ENCODE measurements at places on chromosomes 11 and 22.

DNA sequence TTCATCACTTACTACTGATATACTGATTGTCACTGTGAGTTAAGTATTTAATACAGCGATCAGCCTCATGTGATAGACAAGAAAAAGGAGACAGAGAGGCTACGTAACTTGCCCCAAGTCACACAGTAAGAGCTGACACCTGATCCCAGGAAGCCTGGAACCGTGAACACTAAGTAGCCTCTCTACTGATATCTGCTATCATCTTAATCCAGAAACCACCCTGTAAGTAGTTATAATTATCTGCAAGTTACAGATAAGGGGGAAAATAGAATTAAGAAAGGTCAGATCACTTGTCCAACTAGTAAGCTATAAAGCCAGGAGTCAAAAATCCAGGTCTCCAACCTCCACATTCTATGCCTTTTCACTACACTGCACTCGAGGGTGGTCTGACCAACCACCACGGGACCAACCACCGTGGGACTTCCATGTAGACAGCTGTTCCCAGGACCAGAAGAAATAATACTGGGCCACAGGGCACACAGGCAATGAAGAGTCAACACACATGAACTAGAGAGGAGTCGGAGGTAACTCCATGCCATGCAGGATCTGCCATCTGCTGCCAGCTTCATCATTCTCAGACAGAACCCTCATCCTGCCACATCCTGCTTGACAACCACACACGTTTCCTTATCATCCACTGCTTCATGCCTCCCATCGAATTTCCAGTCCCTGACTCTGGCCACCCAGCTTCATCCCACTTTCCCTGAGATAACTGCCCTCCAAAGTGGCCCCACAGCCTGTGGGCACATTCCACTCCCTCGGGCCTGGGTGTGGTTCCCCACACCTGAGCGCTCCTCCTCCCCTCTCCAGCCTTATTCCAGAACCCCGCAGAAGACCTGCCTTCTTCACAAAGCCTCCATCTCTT, 58.6 kb downstream of the MICAL3 start:
- no peak for DNase-seq

GRCh38 chr11:26493616-26494015, 78.4 kb downstream of the MUC15 start:
- DNase-seq: no peak

GRCh38 chr11:102476812-102477211, 24.2 kb upstream of the TMEM123 start:
- DNase-seq: no peak

- DNase-seq: no peak
Observed at GRCh38 chr11:27405134-27405533, 42.1 kb upstream of the CCDC34 start.

DNA sequence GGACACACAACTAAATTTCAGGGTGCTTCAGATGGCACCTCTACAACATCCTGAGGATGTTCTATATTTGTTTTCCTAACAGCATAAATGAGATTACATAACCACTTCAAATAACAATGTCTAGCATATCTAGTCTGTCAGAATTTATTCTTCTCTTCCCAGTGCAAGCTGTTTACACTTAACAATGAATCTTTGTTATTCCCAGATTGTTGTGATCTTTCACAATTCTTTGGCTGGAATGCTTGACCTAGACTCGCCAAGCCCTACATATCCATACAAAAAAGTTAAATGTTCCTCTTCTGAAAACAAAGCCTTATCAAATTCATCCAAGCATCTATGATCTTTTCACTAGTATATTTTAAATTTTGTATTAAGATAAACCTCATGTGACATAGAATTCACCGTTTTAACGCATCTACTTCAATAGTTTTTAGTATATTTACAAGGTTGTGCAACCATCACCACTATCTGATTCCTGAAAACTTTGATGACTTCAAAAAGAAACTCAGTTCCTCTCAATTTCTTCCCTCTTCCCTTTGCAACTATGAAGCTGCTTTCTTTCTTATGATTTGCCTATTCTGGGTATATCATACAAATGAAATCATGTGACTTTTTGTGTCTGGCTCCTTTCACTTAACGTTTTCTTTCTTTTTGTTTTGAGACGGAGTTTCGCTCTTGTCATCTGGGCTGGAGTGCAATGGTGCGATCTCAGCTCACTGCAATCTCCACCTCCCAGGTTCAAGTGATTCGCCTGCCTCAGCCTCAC, 61.7 kb upstream of the CHRNA10 start:
- DNase-seq: no peak

DNA sequence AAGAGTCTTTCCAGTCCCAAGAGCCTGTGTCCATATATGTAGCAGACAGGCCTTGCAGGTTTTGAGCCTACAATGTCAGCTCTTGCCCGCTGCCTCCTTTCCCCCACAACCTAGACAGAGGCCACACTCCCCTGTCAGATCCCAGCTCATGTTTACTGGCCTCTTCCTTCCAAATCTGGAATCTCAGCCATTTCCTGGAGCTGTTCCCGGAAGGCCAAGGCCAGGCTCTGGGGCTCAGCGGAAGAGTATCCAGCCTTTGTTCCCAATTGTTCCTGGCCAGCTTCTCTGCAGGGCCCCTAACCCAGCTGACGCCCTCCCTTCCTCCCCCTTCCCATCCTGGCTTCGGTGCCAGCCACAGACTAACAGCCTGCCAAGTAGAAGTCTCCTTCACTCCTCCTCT, 1.0 kb upstream of the ROBO4 start:
- DNase-seq: peak; percentile 33

GRCh38 chr11:73949912-73950311, 914 bp upstream of the DNAJB13 start:
- no peak for DNase-seq

GRCh38 chr11:34242037-34242625, 115.7 kb downstream of the ABTB2 start:
- no peak for DNase-seq

DNA sequence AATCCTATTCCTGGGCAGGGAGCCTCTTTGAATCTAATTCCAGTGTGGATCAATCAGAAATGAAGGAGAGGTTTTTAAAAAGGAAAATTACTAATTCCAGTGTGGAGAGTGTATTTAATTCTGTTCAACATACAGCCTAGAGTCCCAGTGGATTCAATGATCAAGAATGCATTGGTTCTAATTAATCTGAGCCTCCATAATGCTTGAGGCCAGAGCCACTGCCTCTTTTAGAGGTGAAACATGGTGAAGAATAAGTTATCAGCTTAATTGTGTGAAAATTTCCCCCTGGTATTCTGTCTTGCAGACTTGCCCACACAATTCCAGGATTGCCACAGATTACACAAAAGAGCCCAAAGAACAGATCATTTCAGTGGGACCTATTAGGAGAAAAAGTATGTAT, 87.7 kb downstream of the TECTA start:
- DNase-seq: no peak

GRCh38 chr11:355581-356458, 13.5 kb upstream of the B4GALNT4 start:
- peak; percentile 45 for DNase-seq

DNA sequence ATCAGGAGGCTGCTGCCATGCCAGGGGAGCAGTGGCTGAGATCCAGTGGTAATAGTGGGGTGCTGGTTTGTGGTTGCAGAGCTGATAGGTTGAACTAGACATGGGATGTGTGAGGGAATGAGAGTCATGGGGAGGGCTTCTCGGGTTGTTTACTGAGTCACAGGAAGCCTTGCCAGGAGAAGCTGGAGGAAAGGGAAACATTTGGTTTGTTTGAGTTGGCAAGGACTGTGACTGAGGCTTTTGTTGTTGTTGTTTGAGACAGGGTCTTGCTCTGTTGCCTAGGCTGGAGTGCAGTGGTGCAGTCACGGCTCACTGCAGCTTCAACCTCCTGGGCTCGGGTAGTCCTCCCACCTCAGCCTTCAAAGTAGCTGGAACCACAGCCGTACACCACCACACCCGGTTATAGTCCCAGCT, 49.3 kb downstream of the CABIN1 start:
- no peak for DNase-seq

DNA sequence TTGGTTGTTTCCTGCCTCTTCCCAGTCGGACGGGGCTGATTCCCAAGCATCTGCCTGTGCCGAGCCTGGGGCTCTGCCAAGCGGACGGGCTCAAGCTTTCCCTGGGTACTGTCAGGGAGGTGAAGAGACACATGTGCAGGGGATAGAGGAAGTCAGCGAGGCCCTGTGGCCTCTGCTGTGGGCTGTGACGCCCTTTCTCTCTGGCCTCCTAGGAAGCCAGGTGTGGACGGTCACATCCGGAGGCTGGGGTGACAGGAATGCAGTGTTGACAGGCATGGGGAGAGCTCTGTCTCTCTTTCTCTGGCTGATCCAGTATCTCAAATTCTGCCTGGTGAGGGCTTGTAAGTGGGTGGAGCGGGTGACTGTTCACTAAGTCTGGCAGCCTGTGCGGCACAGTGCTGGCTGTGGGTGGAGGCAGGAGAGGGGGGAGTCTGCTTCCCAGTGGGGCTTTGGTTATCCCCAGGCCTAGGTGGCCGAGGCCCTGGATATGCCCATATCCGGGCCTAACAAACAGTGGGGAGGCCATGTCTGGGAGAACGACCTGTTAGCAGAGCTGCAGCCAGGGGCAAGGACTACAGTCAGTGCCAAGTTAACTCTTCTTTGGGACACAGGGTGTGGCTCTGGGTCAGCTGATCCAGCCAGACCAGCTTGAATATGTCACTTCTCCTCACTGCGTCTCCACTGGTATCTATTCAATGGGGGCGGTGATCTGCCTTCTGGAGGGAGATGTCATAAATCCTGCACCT, 1.9 kb downstream of the KCTD17 start:
- peak; percentile 27 for DNase-seq

DNA sequence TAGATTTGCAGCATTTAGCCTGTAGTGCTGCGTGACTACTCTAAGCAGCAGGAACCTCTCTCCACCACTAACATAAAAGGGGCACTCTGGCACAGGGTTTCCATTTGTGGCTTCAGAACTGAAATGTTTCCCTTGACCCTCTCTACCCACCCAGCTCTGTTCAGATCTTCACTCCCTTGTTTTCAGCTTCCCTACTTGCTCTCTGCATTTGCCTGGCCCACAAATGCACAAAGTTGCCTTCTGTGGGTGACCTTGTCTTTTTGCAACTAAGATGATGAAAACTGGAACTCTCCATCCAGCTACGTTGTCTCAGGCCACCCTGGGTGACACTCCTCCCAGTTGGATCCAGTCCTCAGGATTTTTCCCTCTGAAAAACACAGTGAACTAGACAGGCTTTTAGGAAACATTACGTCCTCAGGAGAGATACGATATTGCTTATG, 19.8 kb upstream of the PSMA1 start:
- DNase-seq: no peak

- peak; percentile 49 for DNase-seq
Observed at GRCh38 chr11:13277768-13278608, at the start of gene BMAL1. Gene BMAL1 (plus strand): TSS chr11:13277790. CDS start chr11:13354309, 76,519 bp downstream.

- no peak for DNase-seq
Observed at GRCh38 chr11:120774591-120775386, 249.1 kb upstream of the TBCEL start.

DNA sequence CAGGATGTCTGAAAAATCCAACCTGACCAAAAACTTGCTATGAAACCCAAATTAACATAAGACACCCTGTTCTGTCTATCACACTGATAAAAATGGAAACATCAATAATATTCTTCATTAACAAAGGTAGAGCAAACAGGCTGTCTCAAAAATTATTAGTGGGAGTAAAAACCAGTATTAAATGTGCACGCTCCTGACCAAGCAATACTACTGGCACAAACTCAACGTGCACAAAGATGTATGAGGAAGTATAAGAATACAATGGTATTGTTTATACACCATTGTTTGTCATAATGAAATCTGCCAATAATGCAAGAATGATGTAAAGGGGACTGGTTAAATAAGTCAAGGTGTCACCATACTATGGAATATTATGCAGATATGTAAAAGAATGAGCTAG, 288.5 kb downstream of the MN1 start:
- DNase-seq: no peak

DNA sequence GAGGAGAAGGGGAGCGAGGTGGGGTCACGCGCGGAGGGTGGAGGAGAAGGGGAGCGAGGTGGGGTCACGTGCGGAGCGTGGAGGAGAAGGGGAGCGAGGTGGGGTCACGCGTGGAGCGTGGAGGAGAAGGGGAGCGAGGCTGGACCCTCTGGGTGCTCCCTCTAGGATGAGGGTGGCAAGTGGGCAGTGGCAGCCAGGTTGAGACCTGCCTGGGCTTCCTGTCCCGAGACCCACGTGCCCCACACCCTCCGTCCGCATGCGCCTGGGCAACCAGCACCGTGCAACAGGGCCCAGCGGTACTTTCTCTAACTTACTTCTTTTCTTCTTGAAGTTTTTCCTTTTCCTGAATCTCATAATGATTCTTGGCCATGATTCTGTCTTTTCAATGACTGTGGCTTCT, 11.1 kb downstream of the MRPL21 start:
- DNase-seq: no peak

- no peak for DNase-seq
Observed at GRCh38 chr22:27487600-27488452, 313.7 kb downstream of the MN1 start.

DNA sequence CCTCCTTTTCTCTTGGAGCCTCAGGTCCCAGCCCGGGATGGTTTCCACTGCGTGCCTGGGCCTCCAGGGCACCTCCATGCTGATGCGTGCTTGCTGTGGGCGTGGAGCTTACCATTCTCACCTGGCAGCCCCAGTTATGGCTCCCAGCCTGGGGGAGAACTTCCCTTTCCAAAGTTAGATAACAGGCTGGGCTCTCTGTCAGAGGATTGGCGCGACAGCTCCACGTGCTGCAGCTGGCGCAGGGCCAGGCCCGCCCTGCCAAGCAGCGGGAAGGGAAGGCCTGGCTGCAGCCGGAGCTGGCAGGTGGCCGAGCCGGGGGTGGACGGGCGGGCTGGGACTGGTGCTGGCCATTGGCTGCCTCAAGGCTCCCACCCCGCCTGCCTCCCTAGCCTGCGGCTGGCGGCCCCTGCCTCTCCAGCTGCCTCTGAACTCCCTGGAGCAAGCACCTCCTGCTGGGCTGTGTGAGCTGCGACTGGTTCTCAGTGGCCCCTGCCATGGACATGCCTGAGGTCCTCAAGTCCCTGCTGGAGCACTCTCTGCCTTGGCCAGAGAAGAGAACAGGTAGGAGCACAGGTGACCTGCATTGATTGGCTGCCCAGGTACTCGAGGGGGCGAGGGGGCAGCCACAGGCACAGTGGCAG, 14.6 kb upstream of the TEF start:
- peak; percentile 97 for DNase-seq

DNA sequence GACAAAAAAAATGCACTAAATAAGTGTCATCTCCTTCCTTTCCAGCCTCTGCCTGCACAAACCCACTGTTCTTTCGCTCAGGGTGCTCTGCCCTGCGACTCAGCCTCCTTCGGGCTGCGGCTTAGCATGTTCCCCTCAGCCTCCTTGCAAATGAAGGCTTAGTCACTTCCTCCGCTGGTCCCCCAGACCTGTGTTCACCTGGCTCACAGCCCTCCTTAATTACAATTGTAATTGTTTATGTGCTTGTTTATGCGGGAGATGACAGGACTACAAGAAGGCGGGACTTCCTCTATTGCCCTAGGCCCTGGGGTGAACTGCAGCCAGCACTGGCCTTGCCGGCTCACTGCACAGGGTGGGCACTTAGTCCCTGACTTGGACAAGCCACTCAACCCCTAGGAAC, 303.6 kb downstream of the KIRREL3 start:
- DNase-seq: no peak

GRCh38 chr11:20647976-20648565, 21.3 kb upstream of the NELL1 start:
- no peak for DNase-seq

- DNase-seq: no peak
Observed at GRCh38 chr22:22157348-22157725, 87.2 kb upstream of the VPREB1 start.
